ENCODE measurements at places on chromosomes 3 and 15. TPM values are rescaled to one million over a fixed set of nuclear protein-coding genes. Genes with fewer than 3 reads are reported as not detected.
A peak's percentile ranks its signal among the peaks of the same experiment; 100 is the strongest.

- peak overlapping the region; percentile 81 for H3K4me3 ChIP-seq
- no peak overlapping the region for H3K27ac ChIP-seq
- H3K27me3 ChIP-seq = peaks cover 14% of the 10 kb centered on the region
- no peak for DNase-seq
- H3K36me3 ChIP-seq = peaks cover 23% of the 10 kb centered on the region
- peaks cover 23% of the 10 kb centered on the region for H3K4me1 ChIP-seq
Observed at GRCh38 chr3:194485468-194485880, 1.3 kb downstream of the ATP13A3 start.

DNA sequence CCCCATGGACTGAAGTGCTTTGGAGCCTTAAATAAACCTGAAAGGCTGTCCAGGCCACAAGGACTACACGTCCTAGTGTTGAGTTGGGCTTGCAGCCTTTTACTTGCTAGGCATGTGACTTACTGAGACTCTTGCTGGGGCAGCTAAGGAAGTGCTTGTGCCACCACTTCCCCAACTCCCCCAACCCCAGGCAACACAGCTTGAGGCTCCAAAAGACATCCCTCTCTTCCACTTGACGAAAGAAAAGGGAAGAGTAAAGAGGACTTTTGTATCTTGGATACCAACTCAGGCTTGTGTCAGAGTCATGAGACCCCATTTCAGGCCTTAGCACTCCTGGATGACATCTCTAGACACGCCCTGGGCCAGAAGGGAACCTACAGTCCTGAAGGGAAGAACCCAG is 109.8 kb downstream of the XRN1 start:
- no peak overlapping the region for H3K4me3 ChIP-seq
- no peaks in the 10 kb centered on the region for H3K4me1 ChIP-seq
- no peak for DNase-seq
- H3K36me3 ChIP-seq = peaks cover 7% of the 10 kb centered on the region
- H3K27me3 ChIP-seq = no peaks in the 10 kb centered on the region

DNA sequence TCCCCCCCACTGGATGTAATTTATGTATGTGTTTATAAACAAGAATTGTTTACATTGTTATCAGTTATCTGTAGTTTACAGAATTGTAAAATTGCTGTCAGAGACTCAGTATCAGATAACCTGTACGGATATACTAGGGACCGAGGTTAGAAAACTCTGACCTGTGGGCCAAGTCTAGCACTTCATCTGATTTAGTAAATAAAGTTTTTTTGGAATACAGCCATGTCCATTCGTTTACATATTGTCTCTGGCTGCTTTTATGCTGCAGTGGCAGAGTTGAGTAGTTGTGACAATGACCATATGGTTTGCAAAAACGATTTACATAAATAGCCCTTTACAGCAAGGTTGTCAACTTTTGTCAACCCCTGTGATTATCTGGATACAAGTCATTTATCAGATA is 52.6 kb downstream of the LRRC28 start:
- peaks cover 34% of the 10 kb centered on the region for H3K4me1 ChIP-seq
- H3K36me3 ChIP-seq = no peaks in the 10 kb centered on the region
- no peak overlapping the region for H3K4me3 ChIP-seq
- no peak for DNase-seq
- H3K27me3 ChIP-seq = no peaks in the 10 kb centered on the region
- no peak overlapping the region for H3K27ac ChIP-seq

- DNase-seq = peak; percentile 30
- H3K36me3 ChIP-seq = no peaks in the 10 kb centered on the region
- peak overlapping the region; percentile 69 for H3K4me3 ChIP-seq
- peaks cover 30% of the 10 kb centered on the region for H3K4me1 ChIP-seq
- H3K27me3 ChIP-seq = peaks cover 28% of the 10 kb centered on the region
Observed at GRCh38 chr3:194204042-194204987, 68.4 kb downstream of the HES1 start.

Gene GMPPB
- 28.7 TPM for total RNA-seq

Gene USP50
- total RNA-seq = not detected

Gene SLC9C1
- 2.5 TPM for total RNA-seq

Gene NTRK3
- 12.3 TPM for total RNA-seq

Gene LRRC2
- total RNA-seq = 4.0 TPM

Gene ERICH6
- total RNA-seq = not detected

- no peak for DNase-seq
- peak overlapping the region; percentile 24 for H3K4me3 ChIP-seq
- H3K36me3 ChIP-seq = no peaks in the 10 kb centered on the region
- peaks cover 53% of the 10 kb centered on the region for H3K4me1 ChIP-seq
- H3K27me3 ChIP-seq = no peaks in the 10 kb centered on the region
- H3K27ac ChIP-seq = peak overlapping the region; percentile 14
Observed at GRCh38 chr3:140510303-140510861, 167.5 kb upstream of the TRIM42 start.

Gene BBS4
- 35.6 TPM for total RNA-seq

DNA sequence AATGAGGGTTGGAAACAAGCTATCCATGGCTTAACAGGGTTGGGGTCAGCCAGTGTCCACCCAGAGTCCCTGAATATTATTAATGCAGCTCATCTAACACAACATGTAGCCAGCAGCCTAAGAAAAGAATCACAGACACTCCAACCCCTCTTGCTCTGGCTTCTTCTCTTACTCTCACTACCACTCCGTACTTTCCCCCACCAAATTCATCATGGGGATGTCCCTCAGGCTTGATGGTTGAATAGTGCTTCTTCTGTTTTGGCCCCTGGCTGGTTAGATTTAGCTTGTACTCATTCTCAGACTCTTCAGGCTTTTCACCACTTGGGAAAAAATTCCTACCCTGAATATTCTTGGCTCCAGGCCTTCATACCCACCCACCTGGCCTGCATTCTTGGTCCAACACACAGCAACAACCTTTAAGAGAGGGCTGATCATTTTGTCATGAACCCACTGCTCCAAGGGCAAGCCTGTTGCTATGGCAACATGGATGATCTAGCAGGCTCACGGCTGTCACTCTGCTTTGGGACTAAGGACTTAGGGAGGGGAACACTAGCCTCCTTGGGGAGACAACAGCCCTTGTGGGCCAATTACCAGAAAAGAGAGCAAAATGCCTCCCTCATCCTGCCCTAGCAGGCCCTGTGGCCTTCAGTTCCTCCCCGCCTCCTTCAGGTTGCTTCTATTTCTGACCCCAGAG is 9.4 kb upstream of the MED12L start:
- H3K27me3 ChIP-seq = no peaks in the 10 kb centered on the region
- H3K4me1 ChIP-seq = peaks cover 4% of the 10 kb centered on the region
- H3K36me3 ChIP-seq = no peaks in the 10 kb centered on the region
- no peak overlapping the region for H3K27ac ChIP-seq

DNA sequence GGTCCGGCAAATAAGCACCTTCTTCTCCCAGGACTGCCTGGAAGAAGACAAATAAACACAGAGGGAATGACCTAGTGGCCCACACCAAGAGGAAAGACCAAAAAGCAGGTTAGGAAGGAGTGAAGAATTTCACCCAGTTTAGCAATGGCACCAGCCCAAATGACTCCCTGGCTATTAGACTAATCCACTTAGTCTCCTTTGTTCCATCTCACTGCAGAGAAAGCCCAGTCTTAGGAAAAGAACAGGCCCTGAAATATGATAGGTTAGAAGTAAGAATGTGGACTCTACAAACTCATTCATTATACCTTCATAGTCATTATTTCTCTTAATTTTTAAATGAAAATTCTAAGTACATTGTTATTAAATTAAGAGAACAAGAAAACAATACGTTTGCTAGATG is 23.2 kb downstream of the SERPINI2 start:
- peaks cover 32% of the 10 kb centered on the region for H3K4me1 ChIP-seq
- no peak overlapping the region for H3K4me3 ChIP-seq
- no peaks in the 10 kb centered on the region for H3K36me3 ChIP-seq
- DNase-seq = no peak
- no peaks in the 10 kb centered on the region for H3K27me3 ChIP-seq

Gene PCSK6
- 3.8 TPM for total RNA-seq

DNA sequence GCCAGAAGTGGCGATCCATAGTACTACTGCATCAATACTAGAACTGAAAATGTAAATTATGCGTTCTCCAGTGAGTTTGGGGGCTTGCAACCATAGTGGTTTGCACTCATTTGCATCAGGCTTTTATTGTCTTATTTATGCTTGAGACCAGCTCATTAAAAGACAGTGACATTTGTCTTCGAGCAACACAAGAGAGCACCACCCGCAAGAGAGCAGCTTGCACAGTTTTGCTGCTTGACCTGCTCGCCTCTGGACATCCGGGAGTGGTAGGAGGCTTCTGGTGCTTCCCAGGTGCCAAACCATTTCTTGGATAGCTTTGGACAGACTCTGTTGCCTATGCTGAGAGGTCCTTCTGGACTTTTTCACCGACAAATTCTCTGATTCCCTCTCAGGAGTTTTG is 294.6 kb downstream of the MEX3B start:
- no peaks in the 10 kb centered on the region for H3K27me3 ChIP-seq
- H3K27ac ChIP-seq = peak overlapping the region; percentile 16
- H3K4me3 ChIP-seq = no peak overlapping the region
- no peaks in the 10 kb centered on the region for H3K36me3 ChIP-seq
- peaks cover 49% of the 10 kb centered on the region for H3K4me1 ChIP-seq
- no peak for DNase-seq

GRCh38 chr3:23594894-23595670 is 210.7 kb upstream of the UBE2E1 start:
- H3K4me1 ChIP-seq = peaks cover 6% of the 10 kb centered on the region
- DNase-seq = no peak
- no peaks in the 10 kb centered on the region for H3K27me3 ChIP-seq

Gene TEX55
- total RNA-seq = not detected

GRCh38 chr3:108153451-108153981 is 62.7 kb upstream of the CD47 start:
- H3K27ac ChIP-seq = no peak overlapping the region
- H3K4me1 ChIP-seq = peaks cover 5% of the 10 kb centered on the region
- no peaks in the 10 kb centered on the region for H3K27me3 ChIP-seq
- H3K36me3 ChIP-seq = no peaks in the 10 kb centered on the region
- H3K4me3 ChIP-seq = no peak overlapping the region

GRCh38 chr3:127038466-127038865 is 55.6 kb downstream of the PLXNA1 start:
- H3K4me1 ChIP-seq = peaks cover 13% of the 10 kb centered on the region
- 0 out of 2 replicates have a peak overlapping the region, but pooled peaks have one; percentile 37 for H3K27ac ChIP-seq
- DNase-seq = no peak
- H3K36me3 ChIP-seq = no peaks in the 10 kb centered on the region
- no peaks in the 10 kb centered on the region for H3K27me3 ChIP-seq
- no peak overlapping the region for H3K4me3 ChIP-seq

Gene GPR62
- total RNA-seq = 0.46 TPM

DNA sequence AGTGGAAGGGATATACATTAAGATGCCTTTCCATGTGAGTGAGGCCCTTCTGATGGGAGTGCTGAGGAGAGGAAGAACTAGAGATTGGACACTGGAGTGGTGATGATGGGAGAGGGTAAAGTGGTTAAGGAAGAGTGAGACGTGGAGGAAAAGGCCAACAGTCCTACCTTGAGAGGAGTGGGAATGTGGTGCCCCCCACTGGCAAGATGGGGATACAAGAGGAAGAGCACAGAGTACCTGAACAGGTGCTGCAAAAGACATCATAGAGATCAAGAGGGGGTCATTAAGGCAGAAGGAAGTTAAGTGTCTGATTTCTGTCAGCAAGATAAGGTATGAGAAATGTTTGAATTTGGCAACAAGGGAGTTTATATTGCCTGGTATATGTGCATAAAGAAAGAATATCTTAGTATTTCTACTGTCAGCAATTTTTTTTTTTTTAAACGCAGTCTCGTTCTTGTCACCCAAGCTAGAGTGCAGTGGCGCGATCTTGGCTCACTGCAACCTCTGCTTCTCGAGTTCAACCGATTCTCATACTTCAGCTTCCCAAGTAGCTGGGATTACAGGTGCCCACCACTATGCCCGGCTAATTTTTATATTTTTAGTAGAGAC is 34.0 kb downstream of the ARIH2 start:
- peak; percentile 78 for DNase-seq
- peak overlapping the region; percentile 3 for H3K27ac ChIP-seq
- no peaks in the 10 kb centered on the region for H3K27me3 ChIP-seq
- no peak overlapping the region for H3K4me3 ChIP-seq
- peaks cover 17% of the 10 kb centered on the region for H3K36me3 ChIP-seq
- H3K4me1 ChIP-seq = peaks cover 9% of the 10 kb centered on the region

Gene USP13
- total RNA-seq = 27.2 TPM

Gene FAM107A
- total RNA-seq = 0.31 TPM

DNA sequence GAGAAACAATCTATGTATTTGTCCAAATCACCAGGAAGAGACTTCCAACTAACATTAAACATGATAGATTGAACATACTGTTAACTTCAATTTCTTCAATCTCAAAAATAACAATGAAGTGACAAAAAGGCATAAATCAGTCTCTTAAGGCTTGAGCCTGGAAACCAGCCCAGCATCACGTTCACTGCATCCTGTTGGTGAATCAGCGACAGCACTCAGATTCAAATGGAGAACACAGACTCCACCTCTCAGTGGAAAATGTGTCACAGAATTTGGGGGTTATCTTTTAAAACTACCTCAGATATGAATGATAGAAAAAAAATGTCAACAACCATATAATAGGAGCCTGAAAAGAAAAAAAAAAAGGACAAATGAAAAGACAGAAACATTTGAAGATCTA is 212.0 kb downstream of the MINAR1 start:
- no peaks in the 10 kb centered on the region for H3K4me1 ChIP-seq
- H3K27me3 ChIP-seq = peaks cover 2% of the 10 kb centered on the region
- no peak for DNase-seq
- H3K4me3 ChIP-seq = no peak overlapping the region
- no peak overlapping the region for H3K27ac ChIP-seq

- H3K27me3 ChIP-seq = no peaks in the 10 kb centered on the region
- H3K4me3 ChIP-seq = no peak overlapping the region
- no peaks in the 10 kb centered on the region for H3K4me1 ChIP-seq
- no peak for DNase-seq
- H3K27ac ChIP-seq = no peak overlapping the region
Observed at GRCh38 chr3:62201438-62202035, 171.8 kb downstream of the FEZF2 start.

Data from WTC11 (cell line).